Ureter (tissue), 1 donor: ENCODE measurements at places on chromosomes 16 and 17. TPM values are rescaled to one million over a fixed set of nuclear protein-coding genes. Genes with fewer than 3 reads are reported as not detected.
A peak's percentile ranks its signal among the peaks of the same experiment; 100 is the strongest.

Gene CCL14
- 46.9 TPM for total RNA-seq

- peak; percentile 48 for DNase-seq
Observed at GRCh38 chr17:68981288-68981687, 26.1 kb upstream of the ABCA8 start.

DNA sequence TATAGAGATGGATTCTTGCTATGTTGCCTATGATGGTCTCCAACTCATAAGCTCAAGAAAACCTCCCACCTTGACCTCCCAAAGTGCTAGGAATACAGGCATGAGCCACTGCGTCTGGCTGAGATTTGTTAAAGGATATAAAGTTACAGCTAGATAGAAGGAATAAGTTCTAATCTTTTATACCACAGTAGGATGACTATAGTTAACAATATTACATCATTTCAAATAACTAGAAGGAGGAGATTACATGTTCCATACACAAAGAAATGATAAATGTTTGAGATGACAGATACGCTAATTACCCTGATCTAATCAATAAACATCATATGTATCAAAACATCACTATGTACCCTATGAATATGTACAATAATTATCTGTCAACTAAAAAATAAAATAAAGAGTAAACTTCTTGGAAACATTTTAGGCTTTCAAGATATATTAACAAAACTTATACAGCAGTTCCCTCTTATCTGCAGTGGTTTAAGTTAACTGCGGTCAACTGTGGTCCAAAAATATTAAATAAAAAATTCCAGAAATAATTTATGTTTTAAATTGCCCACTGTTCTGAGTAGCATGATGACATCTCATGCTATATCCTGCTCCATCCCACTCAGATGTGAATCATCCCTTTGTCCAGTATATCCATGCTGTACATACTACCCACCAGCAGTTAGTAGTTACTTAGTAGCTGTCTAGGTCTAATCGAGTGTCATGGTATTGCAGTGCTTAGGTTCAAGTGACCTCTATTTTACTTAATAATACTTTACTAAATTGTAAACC lies 129.2 kb upstream of the NACA2 start:
- DNase-seq, result no peak

DNA sequence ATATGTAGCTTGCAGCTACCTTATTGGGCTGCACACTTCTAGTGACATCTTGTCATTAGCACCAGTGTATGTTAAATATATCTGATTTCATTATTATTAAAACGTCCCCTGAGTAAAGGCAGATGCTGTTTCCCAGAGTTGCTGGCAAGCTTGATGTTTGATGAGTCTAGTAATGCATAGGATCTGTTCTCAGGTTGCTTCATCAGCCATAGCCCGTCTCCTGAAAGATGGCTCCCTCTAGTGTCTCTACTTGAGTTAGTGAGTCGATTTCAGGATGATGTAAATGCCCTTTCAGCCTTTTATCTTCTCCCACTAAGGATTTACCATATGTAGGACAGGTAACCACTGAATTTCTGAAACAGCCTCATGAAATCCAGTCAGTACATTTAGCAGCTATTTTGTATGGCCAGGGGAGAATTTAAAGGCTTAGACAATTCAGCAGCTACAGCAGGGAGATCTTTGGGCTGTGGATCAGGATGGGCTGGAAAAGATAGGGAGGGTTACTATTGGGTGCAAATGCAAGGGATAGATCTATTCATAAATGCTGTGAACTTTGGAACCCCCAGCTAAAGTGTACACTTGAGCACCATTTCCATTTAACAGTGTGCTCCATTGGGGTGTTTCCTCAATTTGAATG lies 376.3 kb downstream of the CNTNAP4 start:
- DNase-seq, result no peak

- DNase-seq, result no peak
Observed at GRCh38 chr16:50604610-50605009, 56.4 kb downstream of the NKD1 start.

DNA sequence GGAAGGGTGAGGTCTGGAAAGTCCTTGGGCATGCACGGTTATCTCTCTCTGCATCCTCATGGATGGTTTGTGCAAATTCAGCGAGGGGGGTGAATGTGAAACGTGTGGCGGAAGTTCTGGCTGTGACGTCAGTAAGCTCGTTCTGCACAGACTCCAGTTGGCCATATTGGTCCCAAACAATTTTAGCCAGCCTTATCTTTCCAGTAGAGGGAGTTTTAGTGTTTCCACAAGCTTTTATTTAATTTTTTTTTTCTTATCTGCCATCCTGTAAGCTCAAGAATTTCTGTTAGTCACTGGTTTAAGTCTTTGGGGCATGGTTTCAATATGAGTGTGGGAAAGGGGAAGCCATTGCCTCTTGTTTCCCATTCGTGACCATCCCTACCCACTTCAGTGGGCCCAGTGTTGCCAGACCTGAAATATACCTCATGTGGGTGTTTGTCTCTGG lies 39.0 kb downstream of the HLF start:
- no peak for DNase-seq

Gene VAT1L
- 0.65 TPM for total RNA-seq

DNA sequence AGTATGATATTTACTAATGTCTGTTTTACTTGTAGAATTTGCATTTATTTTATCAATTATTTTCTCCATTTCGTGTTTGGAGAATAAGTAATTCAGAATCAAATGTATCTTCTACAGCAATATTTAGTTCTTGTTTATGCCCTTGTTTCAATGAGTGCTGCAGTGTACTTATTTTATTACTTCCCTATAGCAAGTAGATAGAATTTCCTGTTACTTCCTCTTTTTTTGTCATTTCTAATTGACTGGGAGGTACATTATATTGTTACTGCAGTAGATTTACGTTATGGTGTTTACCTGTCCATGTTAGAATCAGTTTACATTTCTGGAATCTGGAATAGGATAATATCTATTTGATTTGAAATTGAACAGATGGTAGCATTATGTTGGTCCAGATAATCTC lies 71.2 kb downstream of the OMG start:
- no peak for DNase-seq

Gene NTN3
- not detected for total RNA-seq

GRCh38 chr17:81194941-81195901 lies 27.5 kb downstream of the CEP131 start:
- DNase-seq, result peak; percentile 66

DNA sequence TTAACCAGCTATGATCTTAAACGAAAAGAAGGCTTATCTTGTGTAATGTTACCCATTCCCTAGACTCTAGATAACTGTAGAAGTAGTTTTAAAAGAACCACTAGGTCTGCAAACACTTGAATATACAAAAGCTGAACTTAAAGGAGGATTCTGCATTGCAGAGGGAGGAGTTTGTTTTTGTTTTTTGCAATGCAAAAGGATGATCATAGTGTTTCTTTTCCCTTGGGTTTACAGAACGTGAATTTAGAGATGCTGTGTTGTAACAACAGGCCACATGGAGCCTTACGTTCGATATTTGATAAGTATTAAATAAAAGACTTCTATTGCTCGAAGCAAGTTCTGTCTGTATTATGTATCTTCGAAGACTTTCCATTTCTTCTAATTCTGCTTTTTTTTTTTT lies 77.6 kb downstream of the CHD9 start:
- no peak for DNase-seq

GRCh38 chr16:26102369-26102768 lies 410.6 kb downstream of the HS3ST4 start:
- no peak for DNase-seq

- DNase-seq, result no peak
Observed at GRCh38 chr17:55458287-55458900, 36.8 kb upstream of the MMD start.

DNA sequence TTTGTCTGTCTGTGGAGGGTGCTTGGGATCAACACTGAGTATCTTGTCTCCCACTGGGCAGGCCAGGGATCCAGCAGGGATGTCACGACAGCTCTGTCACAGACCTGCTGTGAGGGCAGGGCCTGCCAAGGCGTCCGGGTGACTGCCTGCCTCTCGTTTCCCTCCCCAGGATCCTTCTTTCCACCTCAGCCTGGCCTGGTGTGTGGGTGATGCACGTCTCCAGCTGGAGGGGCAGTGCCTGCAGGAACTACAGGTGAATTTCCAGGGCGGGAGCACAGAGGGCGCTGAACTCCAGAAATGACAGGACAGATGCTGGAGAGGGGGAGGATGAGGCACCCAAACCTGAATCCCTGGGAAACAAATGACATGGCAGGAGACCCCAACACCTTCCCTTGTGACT lies 6.8 kb upstream of the MMP15 start:
- DNase-seq, result no peak

GRCh38 chr16:152141-153128 lies at the start of gene HBZ:
TSS of gene HBZ (plus strand) at chr16:152644. CDS start at chr16:152910, 266 bp downstream.
- DNase-seq, result peak; percentile 43

DNA sequence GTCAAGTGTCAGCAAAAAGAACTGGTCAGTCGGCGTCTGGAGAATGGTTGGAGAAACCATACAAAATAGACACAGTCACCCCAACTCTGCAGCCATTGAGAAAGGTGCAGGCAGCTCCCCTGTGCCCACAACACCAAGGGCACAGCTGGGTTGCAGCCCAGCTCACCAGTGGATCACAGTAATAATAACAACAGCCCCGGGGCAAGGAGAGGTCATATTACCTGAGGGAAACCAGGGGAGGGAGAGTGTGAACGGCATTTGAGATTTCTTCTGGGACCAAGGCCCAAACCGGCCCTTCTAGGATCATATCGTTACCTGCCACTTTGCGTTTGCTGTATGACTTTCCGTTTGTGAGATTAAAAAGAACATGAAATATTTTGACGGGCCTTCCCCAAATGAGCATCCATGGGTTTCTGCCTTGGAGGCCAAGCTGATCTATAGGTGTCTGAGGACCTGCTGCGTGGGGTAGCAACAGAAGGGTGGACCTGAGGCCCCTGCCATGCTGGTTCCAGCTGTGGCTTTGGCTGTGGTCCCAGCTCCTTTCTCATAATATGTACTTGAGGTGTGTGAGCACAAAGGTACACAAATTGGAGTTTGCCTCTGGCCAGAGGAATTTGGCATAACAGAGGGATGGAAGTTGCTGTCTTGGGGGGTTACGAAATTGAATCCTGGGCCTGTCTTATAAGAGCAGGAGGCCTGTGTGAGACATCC lies 154.6 kb downstream of the CMIP start:
- no peak for DNase-seq

Gene ATAD5
- 3.0 TPM for total RNA-seq

DNA sequence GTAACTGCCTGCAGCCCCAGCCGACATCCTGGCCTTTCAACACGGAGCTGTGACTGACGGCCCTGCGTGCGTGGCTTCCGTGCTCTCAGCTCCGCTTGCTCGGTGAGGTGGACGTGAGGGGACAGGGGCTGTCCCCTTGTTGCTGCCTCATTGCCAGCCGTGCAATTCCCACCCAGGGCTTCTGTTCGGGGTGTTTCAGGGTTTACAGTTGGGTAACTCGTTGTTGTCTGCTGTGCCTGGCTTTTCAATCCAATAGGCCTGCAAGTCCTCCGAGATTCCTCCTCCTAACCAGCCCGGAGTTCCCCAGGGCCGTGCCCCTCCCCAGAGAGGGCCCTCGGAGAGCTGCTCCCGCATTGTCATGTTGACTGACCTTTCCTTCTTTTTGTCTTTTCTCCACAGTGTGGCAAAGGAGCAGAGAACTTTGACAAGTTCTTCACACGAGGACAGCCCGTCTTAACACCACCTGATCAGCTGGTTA lies 31.4 kb upstream of the CACNG5 start:
- DNase-seq, result no peak

Gene SLC6A4
- total RNA-seq, result 1.3 TPM

GRCh38 chr16:11240636-11241473 lies 15.1 kb downstream of the SOCS1 start:
- DNase-seq, result no peak

DNA sequence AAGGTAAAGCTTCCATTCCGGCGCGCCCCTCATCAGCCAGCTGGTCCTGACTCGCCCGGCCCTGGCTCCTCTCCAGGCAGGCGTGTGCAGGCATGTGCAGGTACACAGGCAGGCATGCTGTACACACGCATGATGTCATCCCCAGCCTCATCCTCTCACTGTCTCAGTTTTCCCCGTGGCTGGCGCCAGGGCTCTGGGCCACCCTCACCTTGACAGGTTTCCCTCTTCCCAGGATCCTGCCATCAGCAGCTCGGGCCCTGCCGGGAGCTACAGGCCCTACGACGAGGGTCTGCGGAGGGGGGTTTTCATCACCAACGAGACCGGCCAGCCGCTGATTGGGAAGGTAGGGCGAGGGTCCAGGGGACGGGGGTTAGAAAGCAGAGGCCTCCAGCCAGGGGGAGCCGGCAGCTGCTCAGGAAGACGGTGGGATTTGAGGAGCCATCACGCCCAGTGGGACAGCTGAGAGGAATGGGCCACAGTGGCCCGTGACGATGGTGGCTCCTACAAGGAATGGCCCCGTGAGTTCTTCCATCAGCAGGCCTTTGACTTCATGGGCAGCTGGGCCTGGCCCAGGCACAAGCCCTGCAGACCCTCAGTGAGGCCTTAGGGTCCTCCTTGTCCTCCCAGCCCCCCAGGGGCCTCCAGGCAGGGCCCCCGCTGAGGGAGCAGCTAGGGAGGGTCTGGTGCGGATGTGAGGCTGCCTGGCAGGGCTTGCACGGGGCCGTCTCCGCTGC lies 8.5 kb downstream of the GAA start:
- DNase-seq, result peak; percentile 81

Gene UNC13D
- total RNA-seq, result 75.3 TPM

Gene ZNF385C
- total RNA-seq, result 1.2 TPM

Gene EVI2B
- 6.5 TPM for total RNA-seq

DNA sequence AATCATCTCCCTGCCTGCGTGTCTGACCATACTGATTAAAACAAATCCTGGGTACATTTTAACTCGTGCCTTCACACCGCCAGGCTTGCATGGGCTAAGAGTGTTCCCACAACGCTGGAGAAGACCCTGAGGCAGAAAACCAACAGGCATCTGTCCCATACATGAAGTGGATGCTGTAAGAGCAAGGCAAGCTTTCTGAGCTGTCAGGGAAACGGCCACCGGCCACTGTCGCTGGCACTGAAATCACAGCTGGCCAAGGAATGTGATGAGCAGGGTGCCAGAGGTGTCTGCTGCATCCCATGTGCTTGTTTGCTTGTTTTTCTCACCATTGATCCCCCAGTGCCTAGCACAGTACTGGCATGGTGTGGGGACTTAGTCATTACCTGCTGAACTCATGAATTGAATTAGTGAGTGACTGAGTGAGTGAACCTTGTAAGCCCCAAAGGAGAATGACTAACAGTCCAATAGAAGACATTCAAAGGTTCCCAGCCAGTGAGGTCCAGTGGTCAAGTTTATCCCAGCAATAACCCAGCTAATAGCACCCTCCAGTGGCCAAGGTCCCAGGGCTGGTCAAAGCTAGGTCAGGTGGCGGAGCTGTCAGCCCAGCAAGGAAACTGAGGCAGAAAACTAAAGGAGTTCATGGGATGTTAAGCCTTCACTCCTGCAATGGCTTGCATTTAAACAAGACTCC lies 92.7 kb upstream of the CDH5 start:
- no peak for DNase-seq

DNA sequence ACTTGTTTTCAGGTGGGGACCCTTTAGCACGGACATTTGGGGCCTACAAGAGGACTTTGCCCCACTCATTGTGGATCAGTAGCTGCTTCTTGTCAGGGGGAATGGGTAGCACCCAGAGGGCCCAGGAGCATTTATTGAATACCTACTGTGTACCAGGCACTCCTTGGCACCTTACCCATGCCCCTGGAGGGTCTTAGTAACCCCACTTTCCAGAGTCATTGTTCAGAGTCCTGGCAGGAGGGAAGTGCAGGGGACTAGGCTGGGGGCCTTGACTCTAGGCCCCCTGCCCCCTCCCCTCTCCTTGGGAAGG lies 21.0 kb upstream of the CIBAR2 start:
- DNase-seq, result no peak

Gene GPR142
- total RNA-seq, result 0.52 TPM

- no peak for DNase-seq
Observed at GRCh38 chr17:70955441-70955840, 786.1 kb downstream of the KCNJ2 start.
